ENCODE measurements at places on chromosomes 3 and 15. TPM values are rescaled to one million over a fixed set of nuclear protein-coding genes. Genes with fewer than 3 reads are reported as not detected.

The IL16 gene
- total RNA-seq, result 5.3 TPM

The IGSF10 gene
- 1.3 TPM for total RNA-seq

The TRH gene
- total RNA-seq, result not detected

The CAMKV gene
- not detected for total RNA-seq

The GOLGA8G gene
- not detected for total RNA-seq

The SMCO1 gene
- 7.3 TPM for total RNA-seq

The SPCS1 gene
- 83.7 TPM for total RNA-seq

The TMEM40 gene
- 1.5 TPM for total RNA-seq

The EFL1 gene
- 19.7 TPM for total RNA-seq

The LYZL4 gene
- total RNA-seq, result not detected

The INSYN1 gene
- total RNA-seq, result 10.8 TPM

The GOLGA8H gene
- total RNA-seq, result 0.73 TPM

DNA sequence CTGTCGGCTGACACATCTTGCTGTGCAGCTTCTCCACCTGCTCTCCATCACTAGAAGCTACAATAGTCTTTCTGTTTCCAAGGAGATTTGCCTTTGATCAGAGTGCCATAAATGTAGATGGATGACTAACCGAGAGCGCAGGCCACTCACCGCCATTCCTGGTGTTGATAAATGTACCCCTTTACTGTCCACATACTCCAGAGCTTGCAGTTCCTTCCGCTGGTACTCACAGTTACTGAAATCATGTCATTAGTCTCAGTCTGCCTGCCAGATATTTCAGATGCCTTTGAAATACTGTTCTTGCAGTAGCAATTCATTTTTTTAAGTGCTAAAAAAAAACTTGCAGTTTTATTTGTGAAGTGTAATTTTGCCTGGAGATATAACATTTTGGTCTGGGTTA is 72.3 kb downstream of the BLM start:
- H3K4me3 ChIP-seq, result no peak overlapping the region
- no peaks in the 10 kb centered on the region for H3K36me3 ChIP-seq
- DNase-seq, result no peak
- H3K4me1 ChIP-seq, result no peaks in the 10 kb centered on the region
- H3K27me3 ChIP-seq, result no peaks in the 10 kb centered on the region
- no peak overlapping the region for H3K27ac ChIP-seq

GRCh38 chr3:100978011-100978659 is 15.1 kb downstream of the ABI3BP start:
- H3K4me1 ChIP-seq, result no peaks in the 10 kb centered on the region
- H3K27ac ChIP-seq, result no peak overlapping the region
- DNase-seq, result no peak
- no peak overlapping the region for H3K4me3 ChIP-seq
- no peaks in the 10 kb centered on the region for H3K27me3 ChIP-seq

- no peak overlapping the region for H3K4me3 ChIP-seq
- H3K27me3 ChIP-seq, result no peaks in the 10 kb centered on the region
- no peaks in the 10 kb centered on the region for H3K36me3 ChIP-seq
- peak overlapping the region; percentile 67 for H3K27ac ChIP-seq
Observed at GRCh38 chr3:42079701-42080452, 11.3 kb upstream of the TRAK1 start.

DNA sequence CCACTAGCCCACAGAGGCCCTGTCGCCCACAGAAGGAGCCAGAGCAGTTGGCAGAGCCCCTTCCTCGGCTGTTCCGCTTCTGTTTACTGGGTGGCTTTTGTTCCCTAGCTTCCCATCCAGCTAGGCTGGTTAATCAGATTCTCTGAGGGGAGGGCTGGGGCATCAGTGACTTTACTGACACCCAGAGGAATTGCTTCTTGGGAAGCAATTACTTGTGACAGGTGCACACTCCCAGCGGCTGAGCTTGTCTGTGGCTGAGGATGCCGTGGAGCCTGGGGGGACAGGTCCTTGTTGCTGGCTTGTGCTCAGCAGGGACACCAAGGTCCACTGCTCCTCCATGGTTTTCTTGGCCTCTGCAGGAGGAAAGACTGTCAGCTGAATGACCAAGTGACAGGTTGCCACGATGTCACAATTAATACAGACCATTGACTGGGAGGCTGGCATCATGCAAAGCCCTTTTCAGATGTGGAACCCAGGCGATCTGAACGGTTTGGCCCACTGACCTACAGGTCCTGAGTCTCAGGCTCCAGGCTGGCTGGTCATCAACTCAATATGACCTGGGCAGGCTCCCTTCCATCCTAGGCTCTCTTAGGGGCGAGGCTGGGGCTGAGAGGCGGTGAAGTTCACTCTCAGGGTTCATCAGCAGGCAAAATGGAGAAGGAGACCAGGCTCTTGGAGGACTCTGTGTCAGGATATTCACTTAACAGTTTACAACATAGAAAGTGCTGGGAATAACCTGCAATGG is 31.8 kb upstream of the SFMBT1 start:
- DNase-seq, result no peak
- no peak overlapping the region for H3K4me3 ChIP-seq
- H3K4me1 ChIP-seq, result peaks cover 6% of the 10 kb centered on the region
- no peaks in the 10 kb centered on the region for H3K36me3 ChIP-seq
- H3K27ac ChIP-seq, result no peak overlapping the region

GRCh38 chr3:111738238-111738637 is 120.8 kb upstream of the PHLDB2 start:
- DNase-seq, result no peak
- H3K36me3 ChIP-seq, result no peaks in the 10 kb centered on the region
- no peaks in the 10 kb centered on the region for H3K27me3 ChIP-seq
- peak overlapping the region; percentile 72 for H3K27ac ChIP-seq
- peaks cover 17% of the 10 kb centered on the region for H3K4me1 ChIP-seq
- H3K4me3 ChIP-seq, result no peak overlapping the region

- peak overlapping the region; percentile 96 for H3K27ac ChIP-seq
- peaks cover 67% of the 10 kb centered on the region for H3K4me1 ChIP-seq
- no peak for DNase-seq
- H3K36me3 ChIP-seq, result peaks cover 7% of the 10 kb centered on the region
- H3K4me3 ChIP-seq, result peak overlapping the region; percentile 71
- no peaks in the 10 kb centered on the region for H3K27me3 ChIP-seq
Observed at GRCh38 chr15:99109555-99110021, 4.7 kb downstream of the SYNM start.

- no peaks in the 10 kb centered on the region for H3K27me3 ChIP-seq
- no peaks in the 10 kb centered on the region for H3K36me3 ChIP-seq
- DNase-seq, result no peak
Observed at GRCh38 chr3:13954266-13954665, 74.4 kb upstream of the WNT7A start.

- H3K27me3 ChIP-seq, result no peaks in the 10 kb centered on the region
- H3K4me1 ChIP-seq, result peaks cover 6% of the 10 kb centered on the region
- H3K27ac ChIP-seq, result peak overlapping the region; percentile 85
Observed at GRCh38 chr3:61250784-61251173, 473 bp downstream of the FHIT start.

GRCh38 chr3:78751266-78751665 is 1016.5 kb downstream of the ROBO1 start:
- H3K27ac ChIP-seq, result no peak overlapping the region
- H3K36me3 ChIP-seq, result no peaks in the 10 kb centered on the region
- H3K4me3 ChIP-seq, result no peak overlapping the region
- no peaks in the 10 kb centered on the region for H3K4me1 ChIP-seq
- DNase-seq, result no peak
- no peaks in the 10 kb centered on the region for H3K27me3 ChIP-seq

DNA sequence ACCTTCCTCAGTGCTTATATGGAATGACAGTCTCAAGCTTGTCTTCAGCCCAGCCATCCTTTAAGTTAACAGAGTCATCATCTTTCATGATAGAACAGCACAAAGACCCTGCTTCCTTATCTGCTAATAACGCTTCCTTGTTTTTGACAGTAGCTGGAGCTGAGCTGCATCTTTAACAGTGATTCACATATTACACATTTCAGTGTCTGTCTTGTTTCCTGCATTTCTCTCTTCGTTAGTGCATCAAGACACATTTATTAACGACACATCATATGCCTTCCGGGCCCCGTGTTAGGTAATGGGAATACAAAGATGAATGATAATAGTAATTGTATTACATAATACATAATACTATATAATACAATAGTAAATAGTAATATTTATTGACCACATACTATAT is 30.2 kb upstream of the GREM1 start:
- no peaks in the 10 kb centered on the region for H3K36me3 ChIP-seq
- peaks cover 1% of the 10 kb centered on the region for H3K27me3 ChIP-seq
- no peak overlapping the region for H3K27ac ChIP-seq

GRCh38 chr15:39336926-39337325 is 244.0 kb upstream of the THBS1 start:
- no peak overlapping the region for H3K4me3 ChIP-seq
- H3K27me3 ChIP-seq, result no peaks in the 10 kb centered on the region
- H3K4me1 ChIP-seq, result no peaks in the 10 kb centered on the region
- H3K36me3 ChIP-seq, result no peaks in the 10 kb centered on the region
- no peak for DNase-seq

DNA sequence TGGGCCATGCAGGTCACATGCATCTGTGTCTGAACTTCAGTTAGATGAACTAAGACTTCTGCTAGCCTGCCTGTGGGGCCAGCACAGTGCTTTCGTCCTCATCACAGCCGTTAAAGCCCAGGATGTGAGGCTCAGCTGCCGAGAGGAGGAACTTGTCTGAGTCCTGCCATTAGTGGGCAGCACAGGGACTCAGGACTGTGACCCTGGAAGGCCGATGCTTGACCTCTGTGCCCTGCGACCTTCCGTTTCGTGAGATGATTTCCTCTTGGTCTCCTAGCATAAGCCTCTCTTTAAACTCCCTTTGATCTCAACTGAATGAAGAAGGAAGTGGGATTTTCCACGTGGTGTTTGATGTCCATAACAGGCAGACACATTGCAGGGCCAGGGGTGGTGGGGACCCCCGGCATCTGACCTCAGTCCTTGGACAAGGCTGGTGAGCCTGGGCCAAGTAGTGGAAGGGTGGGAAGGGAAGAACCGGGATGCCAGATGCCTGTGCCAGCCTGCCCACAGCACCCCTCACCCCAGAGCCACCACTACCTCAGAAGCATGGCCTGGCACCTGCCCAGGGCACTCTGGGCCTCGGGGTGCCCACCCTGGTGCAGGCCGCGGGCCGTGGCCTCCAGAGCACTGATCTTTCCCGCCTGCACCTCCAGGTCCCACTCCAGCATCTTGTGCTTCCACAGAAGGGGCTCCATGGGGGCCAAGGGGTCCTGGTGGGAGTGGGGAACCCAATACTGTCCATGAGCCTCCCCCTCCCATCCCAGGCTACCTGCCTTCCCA is 21.6 kb downstream of the PLA2G4B start:
- H3K4me3 ChIP-seq, result no peak overlapping the region
- H3K27me3 ChIP-seq, result no peaks in the 10 kb centered on the region
- no peak overlapping the region for H3K27ac ChIP-seq
- H3K4me1 ChIP-seq, result no peaks in the 10 kb centered on the region
- no peaks in the 10 kb centered on the region for H3K36me3 ChIP-seq
- no peak for DNase-seq

GRCh38 chr3:47503033-47503432 is 10.5 kb downstream of the ELP6 start:
- DNase-seq, result no peak
- no peaks in the 10 kb centered on the region for H3K4me1 ChIP-seq
- peaks cover 88% of the 10 kb centered on the region for H3K36me3 ChIP-seq
- H3K27ac ChIP-seq, result no peak overlapping the region
- no peak overlapping the region for H3K4me3 ChIP-seq
- no peaks in the 10 kb centered on the region for H3K27me3 ChIP-seq

DNA sequence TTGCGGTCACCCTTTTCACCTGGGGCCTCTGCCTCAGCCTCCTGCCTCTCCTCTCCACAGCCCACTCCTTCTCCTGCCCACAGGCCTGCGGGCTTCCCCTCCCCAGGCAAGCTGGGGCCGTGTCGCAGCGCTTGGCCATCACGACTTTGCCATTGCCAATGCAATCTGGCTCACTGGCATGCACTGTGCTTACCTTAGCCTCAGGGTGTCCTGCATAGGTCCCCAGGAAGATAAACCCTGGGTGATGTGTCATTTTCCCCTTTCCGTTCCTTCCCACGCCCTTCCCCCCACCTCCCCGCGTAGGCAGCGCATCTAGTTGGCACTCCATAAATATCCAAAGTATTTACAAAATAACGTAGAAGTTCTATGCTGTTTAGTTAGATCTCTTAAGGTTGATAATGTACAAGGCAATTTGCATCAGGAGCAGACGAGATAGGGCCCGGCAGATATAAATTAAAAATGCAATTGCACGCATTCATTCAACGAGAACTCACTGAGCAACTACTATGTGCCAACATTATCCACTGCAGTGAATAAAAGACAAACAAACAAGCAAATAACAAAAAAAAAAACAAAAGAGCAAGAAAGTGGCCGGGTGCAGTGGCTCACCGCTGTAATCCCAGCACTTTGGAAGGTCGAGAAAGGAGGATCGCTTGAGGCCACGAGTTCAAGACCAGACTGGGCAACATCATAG is 973 bp upstream of the COPG1 start:
- DNase-seq, result no peak
- peak overlapping the region; percentile 80 for H3K4me3 ChIP-seq
- H3K4me1 ChIP-seq, result peaks cover 31% of the 10 kb centered on the region
- H3K27me3 ChIP-seq, result no peaks in the 10 kb centered on the region
- H3K36me3 ChIP-seq, result no peaks in the 10 kb centered on the region

Measured in psoas muscle (tissue), 8 donors.